Type B pancreatic cell (in vitro differentiated cells): ENCODE measurements at places on chromosomes 1 and 21. TPM values are rescaled to one million over a fixed set of nuclear protein-coding genes. Genes with fewer than 3 reads are reported as not detected.

Gene SLAMF7
- total RNA-seq, result 0.45 and 0.48 TPM in 2 replicates

Gene ZNF683
- not detected in 2 replicates for total RNA-seq

Gene RBM11
- 2.1 and 2.7 TPM in 2 replicates for total RNA-seq

DNA sequence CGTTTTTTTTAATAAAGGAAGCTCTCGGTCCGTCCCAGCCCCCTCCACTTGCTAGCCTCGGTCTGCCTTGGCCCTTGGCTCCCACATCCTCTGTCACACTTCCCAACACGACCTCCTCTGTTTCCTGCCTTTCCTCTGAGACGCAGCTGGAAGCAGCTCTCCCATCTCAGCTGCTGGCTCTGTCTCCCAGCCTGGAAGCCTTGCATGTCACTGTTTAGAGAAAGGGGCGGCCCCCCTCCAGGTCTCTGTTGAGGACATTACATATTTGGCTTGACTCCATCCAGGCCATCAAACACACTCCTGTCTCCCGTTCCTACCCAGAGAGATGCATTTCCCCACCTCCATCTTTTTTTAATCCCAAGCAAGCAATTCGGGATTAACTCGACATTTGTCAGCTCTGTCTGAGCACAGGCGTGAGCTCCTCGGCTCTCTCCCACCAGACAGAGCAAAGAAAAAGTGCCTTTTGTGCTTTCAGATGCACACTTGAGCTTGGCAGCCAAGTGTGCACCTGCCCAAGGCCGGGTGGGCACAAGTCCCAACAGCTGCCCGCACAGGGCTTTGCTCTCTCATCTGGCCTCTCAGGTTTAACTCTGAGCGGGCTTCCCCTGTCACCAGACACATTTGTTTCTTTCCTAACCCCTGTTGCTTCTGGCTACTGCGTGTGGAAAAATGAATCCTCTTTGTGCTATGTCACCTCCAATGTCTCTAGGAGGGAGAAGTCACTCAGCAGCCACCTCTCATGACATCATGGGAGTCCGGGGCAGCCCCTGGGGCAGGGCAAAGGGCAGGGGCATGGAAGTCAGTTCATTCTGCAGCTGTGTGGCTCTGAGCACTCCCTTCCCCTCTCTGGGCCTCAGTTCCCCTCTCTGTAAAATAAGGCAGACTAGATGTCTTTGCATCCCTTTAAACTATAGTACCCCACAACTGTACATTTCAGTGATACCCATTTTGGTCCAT lies 108.3 kb downstream of the KCND3 start:
- no peak overlapping the region for H3K27ac ChIP-seq
- no peak for DNase-seq
- peaks cover 16% of the 10 kb centered on the region for H3K27me3 ChIP-seq

GRCh38 chr1:201136355-201137023 lies 9.5 kb upstream of the ASCL5 start:
- no peaks in the 10 kb centered on the region for H3K27me3 ChIP-seq
- peaks cover 5% of the 10 kb centered on the region for H3K4me1 ChIP-seq
- DNase-seq, result no peak
- no peak overlapping the region for H3K4me3 ChIP-seq
- H3K36me3 ChIP-seq, result peaks cover 26% of the 10 kb centered on the region
- no peak overlapping the region for H3K27ac ChIP-seq

DNA sequence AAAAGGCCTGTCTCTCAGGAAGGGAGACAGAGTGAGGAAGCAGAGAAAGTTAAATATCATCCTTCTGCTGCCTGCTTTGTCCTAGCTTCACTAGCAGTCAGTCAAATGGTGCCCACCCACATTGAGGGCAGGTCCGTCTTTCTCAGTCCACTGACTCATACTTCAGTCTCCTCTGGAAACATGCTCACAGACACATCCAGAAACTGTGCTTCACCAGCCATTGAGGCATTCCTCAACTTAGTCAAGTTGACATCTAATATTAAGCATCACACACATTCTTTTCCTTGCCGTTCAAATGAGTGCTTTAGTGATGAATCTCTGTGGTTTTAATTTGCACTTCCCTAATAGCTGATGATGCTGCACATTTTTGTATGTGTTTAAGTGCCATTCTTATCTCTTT lies 777.8 kb upstream of the PRMT6 start:
- H3K27ac ChIP-seq, result no peak overlapping the region
- no peak for DNase-seq
- no peaks in the 10 kb centered on the region for H3K36me3 ChIP-seq

DNA sequence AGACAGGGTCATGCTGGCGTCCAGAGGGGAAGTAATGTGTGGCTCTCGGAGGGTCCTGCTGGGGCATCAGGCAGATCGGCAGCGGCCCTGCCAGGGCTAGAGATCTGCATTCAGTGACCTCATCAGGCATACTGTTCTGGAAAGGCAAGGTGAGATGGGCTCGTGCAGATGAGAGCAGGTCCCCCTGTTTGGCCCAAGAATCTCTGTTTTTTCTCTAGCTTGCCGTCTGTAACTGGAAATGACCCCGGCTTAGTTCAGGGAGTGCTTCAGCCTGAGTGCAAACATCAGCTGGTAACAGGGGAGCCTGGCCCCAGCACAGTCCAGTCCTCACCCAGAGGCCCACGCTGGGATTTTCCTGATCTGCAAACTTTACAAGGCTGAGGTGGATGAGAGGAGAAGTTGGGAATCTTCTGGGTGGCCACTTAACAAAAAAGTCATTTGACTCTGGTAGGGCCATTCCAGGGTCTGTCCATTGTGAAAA lies 2.1 kb downstream of the FAM163A start:
- H3K4me3 ChIP-seq, result peak overlapping the region; percentile 44
- no peak overlapping the region for H3K27ac ChIP-seq
- no peak for DNase-seq

- H3K36me3 ChIP-seq, result peaks cover 10% of the 10 kb centered on the region
- DNase-seq, result no peak
- no peaks in the 10 kb centered on the region for H3K27me3 ChIP-seq
- H3K4me3 ChIP-seq, result no peak overlapping the region
- no peak overlapping the region for H3K27ac ChIP-seq
These were observed 37.7 kb downstream of the SH3GLB1 start for GRCh38 chr1:86741947-86742572.

GRCh38 chr1:203795441-203796235 lies at the start of the genes ZBED6 and ZC3H11A:
Gene ZBED6 (plus strand): TSS chr1:203795623. CDS start chr1:203797523, 1,900 bp downstream.
Gene ZC3H11A (plus strand): TSS chr1:203795623. CDS start chr1:203817071, 21,448 bp downstream.
- peaks cover 46% of the 10 kb centered on the region for H3K36me3 ChIP-seq
- peak; percentile 98 for DNase-seq
- H3K27ac ChIP-seq, result peak within 1 kb of the TSS; percentile 99
- peak within 1 kb of the TSS; percentile 99 for H3K4me3 ChIP-seq
- H3K4me1 ChIP-seq, result peaks cover 38% of the 10 kb centered on the region

DNA sequence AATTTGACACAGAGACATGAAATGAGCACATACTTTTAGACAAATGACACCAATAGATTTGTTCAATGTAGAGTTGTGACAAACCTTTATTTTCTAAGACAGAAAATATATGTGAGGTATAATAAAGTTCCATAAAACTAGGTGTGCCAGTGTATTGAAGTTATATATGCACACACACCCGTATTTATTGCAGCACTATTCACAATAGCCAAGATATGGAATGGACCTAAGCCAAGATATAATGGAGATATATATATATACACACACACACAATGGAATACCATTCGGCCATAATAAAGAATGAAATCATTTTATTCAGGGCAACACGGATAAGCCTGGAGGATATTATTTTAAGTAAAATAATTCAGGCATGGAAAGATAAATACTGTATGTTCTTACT lies 1013.5 kb downstream of the KCNT2 start:
- H3K36me3 ChIP-seq, result no peaks in the 10 kb centered on the region
- H3K4me1 ChIP-seq, result peaks cover 10% of the 10 kb centered on the region
- H3K27ac ChIP-seq, result no peak overlapping the region
- no peak overlapping the region for H3K4me3 ChIP-seq

DNA sequence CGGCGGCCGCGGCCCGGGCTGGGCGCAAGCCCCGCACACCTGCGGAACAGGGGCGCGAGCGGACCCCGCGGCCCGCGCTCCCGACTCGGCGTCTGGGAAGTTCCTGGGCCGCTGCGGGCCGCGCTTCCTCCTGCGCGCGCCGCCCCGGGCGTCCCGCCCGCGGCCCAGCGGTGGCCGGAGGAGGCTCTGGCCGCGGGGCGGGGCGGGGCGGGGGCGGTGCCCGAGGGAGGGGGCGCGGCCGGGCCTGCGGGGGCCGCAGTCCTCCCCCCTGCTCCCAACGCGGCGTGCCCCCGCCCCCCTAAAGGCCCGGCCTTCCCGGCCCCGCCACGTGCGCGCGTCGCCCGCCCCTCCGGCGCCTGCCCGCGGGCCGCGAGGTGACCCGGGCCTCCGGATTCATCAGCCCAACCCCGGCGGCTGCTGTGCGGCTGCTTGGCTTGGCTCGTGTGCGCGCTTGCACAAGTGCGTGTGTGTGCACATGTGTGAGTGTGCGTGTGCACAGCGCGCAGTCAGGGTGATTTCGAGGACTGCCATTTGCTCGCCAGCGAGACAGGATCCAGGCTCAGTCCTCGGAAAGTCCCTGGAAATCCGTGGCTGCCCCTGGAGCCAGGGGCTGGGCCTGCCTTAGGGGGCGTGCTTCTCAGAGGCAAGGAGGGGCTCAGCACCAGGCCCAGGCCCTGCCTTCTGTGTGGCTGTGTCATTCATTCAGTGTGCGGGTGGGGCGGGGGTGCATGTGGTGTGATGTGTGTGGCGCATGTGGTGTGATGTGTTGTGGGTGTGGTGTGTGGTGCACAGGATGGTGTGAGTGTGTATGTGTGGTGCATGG lies at the start of gene C2CD2:
Gene C2CD2 (minus strand): TSS at position 188 of the 823 bp plus-strand sequence. CDS start 370 bp downstream, outside the sequence.
- peak within 1 kb of the TSS; percentile 98 for H3K27ac ChIP-seq
- peak within 1 kb of the TSS; percentile 87 for H3K4me3 ChIP-seq
- peaks cover 3% of the 10 kb centered on the region for H3K27me3 ChIP-seq
- peaks cover 31% of the 10 kb centered on the region for H3K4me1 ChIP-seq
- no peak for DNase-seq
- H3K36me3 ChIP-seq, result no peaks in the 10 kb centered on the region
